ENCODE measurements at places on chromosomes 5 and 9.

DNA sequence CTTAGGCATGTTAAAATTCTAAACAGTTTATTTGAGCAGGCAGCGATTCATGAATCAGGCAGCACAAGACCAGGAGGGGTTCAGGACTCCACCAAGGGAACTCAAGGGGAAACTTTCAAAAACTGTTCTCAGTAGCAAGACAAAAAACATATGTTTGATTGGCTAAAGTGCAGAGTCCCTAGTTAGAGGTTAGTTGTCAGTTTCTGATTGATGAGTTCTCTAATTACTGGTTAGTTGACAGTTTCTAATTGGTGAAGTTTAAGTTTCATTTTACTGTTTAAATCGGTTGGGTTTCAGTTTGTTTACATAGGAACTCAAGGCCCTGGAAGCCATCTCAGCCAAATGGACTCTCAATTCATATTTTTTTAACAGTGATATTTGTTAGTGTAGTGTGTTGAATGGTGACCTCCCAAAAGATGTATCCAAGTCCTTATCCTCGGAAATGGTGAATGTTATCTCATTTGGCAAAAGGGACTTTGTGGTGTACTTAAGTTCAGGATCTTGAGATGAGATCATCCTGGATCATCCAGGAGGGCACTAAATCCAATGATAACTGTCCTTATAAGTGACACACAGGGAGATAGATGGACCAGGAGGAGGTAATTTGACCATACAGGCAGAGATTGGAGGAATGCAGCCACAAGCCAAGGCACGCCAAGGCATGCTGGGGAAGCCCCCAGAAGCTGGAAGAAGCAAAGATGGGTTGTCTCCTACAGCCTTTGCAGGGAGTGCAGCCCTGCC is 219.2 kb upstream of the RAI14 start:
- no peak for DNase-seq

DNA sequence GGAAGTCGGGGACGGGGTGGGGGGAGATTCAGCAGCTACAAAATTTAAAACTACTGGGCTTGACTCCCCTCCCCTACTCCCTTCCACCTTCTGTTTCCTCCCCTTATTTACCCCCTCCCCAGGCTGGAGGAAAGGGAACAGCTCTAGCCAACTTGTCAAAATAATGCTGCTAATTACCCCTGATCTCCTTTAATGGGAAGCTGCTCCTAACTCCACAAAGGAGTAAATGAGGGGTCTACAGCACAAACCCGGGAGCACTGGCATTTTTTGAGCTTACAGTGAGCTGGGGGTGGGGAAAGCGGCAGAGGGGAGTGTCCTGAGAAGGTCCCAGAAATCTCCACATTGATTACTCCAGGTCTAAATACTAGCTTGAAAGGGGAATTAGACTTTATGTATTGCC is 3.1 kb downstream of the PTCH1 start:
- DNase-seq: no peak

DNA sequence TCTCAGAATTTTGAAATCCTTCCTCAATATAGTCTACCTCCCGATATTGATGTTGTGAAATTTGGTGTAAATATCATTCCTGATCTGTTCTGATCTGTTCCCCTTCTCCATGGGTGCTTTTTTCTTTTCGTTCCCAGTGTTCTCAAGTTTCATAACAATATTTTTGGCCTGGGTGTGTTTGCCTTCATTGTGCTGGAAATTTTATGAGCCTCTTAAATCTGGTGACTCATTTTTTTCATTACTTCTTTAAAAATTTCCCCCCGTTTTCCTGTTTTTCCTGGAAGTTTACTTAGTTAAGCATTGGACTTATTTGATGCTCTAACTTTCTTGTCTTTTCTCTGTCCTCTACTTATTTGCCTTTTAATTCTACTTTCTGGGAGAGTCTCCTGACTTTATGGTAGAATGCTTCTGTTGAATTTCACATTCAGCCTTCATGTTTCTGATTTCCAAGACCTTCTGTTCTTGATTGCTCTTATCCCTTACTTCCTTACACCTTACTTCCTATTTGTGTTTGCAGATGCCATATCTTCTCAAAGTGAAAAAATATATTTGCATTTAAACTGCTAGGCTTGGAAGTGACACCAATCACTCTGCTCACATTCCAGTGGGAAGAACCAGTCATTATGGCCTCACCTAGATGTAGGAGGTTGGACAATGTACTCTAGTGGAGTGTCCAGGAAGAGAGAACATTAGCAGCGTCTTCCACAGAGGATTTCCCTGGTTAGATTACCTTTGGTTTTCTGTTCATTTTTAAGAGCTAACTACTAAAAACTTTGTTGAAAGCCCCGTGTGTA is 441.9 kb downstream of the ARHGEF28 start:
- DNase-seq: no peak

DNA sequence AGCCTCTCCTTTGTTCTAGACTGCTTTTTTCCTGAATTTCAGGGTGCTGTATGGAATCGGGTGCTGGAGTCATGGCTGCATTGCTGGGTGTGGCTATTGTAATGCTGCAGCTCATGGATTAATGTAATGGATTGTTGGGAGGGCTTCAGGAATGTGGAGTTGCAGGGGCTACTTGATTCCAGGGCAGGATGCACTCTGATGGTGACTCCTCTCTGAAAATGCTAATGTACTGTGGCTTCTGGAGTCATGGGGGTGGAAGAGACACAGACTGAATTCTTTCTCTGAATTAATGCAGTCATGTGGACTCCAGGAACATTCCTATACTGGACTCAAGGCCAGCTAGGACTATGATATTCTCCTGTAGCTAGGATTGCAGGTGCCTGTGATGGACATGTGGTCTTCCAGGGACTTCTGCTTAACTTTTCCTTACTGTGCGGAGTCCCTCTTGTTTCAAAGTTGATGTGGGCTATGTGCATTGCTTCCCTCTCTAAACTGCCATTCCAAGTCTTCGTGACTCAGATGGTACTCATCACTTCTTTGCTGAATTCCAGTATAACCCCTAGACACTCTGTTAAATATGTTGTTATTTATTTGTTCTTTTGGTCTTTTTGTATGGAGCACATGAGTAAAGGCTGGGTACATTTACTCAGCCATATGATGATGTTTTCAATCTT is 396.2 kb downstream of the KCTD16 start:
- DNase-seq: no peak

- no peak for DNase-seq
These were observed 5.1 kb upstream of the C5orf46 start for GRCh38 chr5:147911427-147911826.

DNA sequence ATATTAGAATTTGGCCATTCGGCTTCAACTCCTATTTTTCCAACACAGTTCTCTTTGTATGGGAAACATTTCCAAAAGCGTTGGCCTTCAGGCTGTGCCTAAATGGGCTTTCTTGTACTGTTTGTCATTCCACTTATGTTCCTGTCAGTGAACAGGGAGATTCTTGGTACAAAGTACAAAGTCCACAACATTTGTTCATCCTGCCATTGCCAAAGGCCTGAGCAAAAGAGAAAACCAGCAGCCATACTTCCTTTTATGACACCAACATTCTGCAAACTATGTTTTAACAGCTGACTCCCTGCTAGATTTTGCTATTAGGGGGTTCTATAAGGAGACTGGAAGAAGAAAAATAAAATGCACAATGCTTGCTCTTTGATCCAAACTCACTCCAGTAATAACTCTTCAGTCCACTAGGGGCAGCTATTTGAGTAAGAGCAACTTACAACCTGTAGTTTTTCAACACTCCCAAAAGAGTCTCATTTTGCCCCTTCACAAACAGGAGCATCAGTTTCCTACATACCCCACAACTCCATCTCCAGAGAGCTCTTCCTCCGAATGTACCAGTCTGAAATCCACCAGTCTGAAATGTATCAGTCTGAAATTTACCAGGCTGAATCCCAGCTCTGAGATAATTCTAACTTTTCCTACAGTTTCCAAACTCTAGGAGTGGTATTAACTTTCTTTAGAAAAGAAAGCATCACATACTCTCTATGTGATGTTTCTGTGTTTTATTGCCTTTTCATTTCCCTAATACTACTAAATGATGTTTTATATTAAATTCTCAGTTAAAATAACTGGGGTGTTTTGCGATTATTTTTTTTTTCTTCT is 693.8 kb downstream of the DNAH5 start:
- no peak for DNase-seq

DNA sequence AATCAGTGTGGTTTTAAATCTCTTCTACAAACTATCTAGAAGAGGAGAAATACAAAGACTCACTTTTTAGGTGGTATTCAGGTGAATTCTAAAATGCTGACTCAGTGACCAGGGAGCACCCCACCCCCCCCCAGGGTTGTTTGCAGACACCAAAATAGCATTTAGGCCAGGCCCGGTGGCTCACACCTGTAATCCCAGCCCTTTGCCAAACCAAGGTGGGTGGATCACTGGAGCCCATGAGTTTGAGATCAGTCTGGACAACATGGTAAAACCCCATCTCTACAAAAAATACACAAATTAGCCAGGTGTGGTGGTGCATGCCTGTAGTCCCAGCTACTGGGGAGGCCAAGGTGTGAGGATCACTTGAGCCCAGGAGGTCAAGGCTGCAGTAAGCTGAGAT is 119.0 kb upstream of the LMX1B start:
- no peak for DNase-seq

DNA sequence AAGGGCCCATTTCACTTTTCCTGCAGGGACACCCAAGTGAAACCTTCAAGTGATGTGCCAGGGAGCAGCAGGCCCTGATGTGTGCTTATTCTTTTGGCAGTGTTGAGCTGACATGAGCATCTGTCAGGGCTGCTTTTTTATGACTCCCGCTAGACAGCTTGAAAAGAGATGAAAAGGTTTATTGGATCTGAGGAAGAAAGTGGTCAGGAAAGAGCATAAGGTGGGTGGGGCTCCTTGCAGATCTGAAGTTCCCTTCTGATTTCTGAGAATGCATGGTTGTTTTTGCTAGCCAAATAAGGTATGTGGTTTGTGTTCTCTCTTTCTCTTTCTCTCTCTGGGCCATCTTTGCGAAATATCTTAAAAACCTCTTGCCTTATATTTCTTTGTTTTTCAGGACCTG is 316.1 kb downstream of the DMRT2 start:
- DNase-seq: no peak

DNA sequence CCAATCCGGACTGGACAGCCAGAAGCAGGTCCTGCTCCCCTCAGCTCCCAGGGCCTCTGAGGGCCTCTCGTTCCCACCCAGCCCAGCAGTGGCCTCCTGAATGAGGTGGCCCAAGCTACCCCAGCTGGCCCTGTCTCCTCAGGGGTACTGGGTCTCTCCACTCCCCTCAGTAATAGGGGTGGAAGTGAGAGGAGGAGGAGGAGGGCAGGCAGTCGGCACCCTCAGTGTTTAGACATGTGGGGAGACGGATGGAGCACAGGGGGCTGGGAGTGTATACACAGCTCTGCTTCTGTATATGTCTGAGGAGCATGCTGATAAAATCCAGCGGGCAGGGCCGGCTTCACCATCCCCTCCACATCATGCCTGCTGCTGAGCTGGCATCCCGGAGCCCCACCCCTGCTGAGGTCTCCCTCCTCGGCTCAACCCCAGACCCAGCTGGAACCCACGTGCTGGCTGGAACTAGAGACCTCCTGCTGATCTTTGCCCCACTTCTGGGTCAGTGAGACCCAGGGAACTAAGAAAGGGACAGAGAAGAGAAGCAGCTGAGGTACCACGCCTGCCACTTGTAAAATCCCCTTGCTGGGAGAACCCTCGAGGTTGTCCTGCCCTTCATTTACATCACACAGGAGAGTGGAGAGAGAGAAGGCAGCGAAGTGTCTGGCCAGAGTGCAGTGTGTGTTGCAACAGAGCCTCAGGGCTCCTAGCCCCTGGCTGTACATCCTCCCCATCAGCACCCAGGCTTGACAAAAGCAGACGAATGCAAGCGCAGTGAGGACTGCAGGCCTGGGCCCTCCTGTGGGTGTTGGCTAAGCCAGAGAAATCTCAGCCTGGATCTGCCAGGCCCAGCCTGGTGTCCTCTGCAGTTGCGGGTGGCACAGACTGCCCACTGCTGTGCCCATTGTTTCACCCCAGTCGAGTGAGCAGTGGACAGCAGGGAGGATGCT is 77.5 kb downstream of the PSD2 start:
- no peak for DNase-seq

- DNase-seq: no peak
These were observed 93.3 kb downstream of the LIFR start for GRCh38 chr5:38462976-38463633.

DNA sequence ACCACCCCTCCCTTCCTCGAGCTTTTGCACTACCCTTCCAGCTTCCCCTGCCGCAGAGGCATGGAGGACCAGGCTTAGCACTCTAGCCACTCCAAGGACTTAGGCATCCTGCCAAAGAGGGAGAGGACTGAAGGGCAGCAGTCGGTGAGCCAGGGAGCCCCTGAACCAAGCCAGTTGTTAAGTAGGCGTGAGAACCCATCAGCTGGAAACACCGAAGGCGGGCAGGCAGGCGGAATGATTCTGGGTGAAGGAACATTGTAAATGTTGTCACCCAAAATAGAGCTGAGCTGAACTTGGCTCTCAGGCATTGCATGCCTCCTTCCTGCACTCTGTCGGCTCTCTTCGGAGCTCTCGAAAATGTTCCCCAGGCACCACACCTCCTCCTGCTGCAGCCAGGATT is 42.8 kb downstream of the NRG2 start:
- no peak for DNase-seq

- no peak for DNase-seq
These were observed 18.5 kb downstream of the P4HA2 start for GRCh38 chr5:132209131-132209530.

DNA sequence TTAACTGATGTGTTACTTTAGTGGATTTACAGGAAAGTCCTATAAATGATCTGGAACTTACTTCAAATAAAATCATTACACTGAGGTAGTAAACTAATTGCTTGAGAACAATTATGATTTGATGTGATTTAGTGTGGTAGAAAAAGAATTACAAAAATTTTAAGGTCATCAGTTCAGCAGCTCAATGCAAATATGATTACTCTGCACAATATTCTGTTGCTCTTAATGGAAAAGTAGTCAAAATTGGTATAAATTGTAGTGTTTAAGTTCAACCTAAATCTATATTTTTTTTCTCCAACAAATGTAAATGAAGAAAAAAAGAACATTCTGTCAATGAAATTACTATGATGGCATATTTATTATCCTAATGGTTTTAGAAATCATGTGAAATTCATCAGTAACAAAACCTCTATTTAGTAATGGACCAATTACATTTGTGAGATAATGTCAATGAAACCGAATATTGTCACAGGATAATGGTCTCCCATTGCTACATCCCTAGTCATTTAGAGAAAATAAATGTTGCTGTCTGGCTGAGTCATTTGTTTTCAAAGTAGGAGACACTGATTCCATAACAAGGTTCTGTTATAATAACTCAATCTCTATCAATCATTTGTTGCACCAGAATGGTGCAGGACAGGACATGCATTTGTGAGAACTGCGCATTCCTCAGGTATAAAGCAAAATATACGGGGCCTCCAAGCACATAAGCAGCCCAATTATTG is 177.1 kb downstream of the NFIB start:
- no peak for DNase-seq
